ENCODE measurements at places on chromosomes 11 and 22.

GRCh38 chr11:116126562-116126961 lies 622.3 kb upstream of the CADM1 start:
- no peak for DNase-seq

- DNase-seq, result peak; percentile 62
These were observed 252.0 kb downstream of the CTTN start for GRCh38 chr11:70650075-70650909.

- peak; percentile 37 for DNase-seq
These were observed 344.4 kb upstream of the CADM1 start for GRCh38 chr11:115848611-115849010.

- no peak for DNase-seq
These were observed 99.3 kb upstream of the SESN3 start for GRCh38 chr11:95330302-95330701.

DNA sequence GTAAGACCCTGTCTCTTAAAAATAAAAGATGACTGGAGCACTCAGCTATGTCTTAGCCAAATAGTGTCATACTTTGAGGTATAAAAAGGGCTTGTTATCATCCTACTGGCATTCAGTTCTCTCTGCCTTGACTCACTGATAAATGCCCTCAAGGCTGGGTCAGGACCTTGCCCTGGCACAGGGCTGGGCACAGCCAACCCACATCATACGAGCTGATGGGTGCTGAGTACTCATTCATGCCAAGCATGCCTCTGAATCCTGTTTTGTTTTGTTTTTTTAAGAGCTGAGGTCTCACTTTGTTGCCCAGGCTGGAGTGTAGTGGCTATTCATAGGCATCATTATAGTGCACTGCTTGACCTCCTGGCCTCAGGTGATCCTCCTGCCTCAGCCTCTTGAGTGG lies 1.9 kb downstream of the SMTNL1 start:
- DNase-seq, result no peak

DNA sequence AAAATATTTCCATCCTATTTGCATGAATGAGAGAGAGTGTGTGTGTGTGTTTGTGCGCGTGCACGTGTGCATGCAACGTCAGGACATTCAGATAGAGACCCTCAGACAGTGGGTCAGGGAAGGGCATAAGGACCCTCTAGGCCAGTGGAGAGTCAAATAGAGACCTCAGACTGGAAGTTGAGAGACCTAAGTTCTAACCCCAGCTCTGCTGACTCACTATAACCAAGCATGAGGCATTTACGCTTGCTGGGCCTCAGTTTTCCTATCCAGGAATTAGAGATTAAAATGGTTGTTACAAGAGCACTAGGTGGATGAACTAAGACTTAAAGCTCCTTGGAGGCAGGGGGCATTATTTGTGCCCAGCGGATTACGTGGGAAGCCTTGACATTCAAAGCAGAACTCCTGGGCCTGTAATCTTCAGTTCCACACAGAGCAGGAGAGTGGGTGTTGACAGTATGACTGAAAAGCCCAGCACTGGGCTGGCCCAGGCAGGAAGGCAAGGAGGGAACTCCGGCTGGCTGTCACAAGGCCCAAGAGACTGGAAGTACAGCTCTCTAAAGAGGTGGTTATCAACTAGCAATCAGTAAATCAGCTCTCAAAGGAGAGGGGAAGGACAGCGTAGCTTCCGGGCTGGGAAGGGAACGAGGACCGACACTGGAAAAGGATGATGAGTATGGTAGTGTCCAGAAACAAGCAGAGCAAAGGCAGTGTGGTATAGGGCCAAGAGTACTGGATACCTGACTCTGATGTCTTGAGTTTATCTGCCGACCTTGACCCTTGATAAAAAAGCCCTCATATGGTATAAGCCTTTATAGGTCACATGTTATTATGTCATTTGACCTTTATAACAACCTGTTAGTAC lies 9.2 kb downstream of the RHOG start:
- no peak for DNase-seq

DNA sequence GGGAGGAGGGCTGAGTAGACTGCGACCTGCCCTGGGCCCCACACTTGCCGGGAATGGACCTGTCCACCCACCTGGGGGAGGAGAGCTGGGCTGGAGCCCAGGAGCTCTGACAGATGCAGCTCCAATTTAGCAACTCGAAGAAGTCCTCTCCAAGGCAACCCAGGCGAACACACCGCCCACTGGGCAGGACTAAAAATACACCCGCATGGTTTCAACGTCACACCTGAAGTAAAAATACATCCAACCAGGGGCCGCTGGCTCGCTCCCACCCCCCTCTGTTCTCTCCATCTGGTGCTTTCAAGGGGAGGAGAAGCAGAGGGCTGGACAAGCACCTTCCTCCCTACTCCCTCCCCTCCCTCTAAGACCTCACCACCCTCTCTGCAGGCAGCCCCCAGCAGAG lies 119.9 kb downstream of the FEZ1 start:
- DNase-seq, result no peak

GRCh38 chr11:124890683-124891372 lies 6.8 kb downstream of the ROBO4 start:
- no peak for DNase-seq

- no peak for DNase-seq
These were observed 10.2 kb upstream of the CHST1 start for GRCh38 chr11:45675646-45676045.

GRCh38 chr11:33919645-33920044 lies 27.8 kb upstream of the LMO2 start:
- DNase-seq, result no peak

DNA sequence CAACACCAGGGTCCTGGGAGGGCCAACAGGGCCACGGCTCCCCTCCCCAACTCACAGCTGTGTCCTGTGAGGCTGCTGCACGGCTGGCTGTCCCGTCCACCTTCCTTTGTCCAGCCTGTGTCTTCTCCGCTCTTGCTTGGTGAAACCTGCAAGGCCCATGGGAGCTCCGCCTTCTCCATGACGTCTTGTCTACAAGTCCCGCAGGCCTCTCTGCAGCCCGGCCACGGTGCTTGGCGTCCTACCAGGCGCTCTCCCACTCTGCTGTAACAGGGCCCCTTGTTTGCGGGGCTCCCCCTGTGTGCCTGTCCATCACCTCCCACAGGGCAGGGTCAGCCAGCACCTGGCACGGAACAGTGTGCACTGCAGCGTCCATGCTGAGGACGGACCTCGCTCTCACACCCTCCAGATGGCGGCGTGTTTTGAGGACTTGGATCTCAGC lies 866.8 kb downstream of the TBC1D22A start:
- DNase-seq, result no peak

DNA sequence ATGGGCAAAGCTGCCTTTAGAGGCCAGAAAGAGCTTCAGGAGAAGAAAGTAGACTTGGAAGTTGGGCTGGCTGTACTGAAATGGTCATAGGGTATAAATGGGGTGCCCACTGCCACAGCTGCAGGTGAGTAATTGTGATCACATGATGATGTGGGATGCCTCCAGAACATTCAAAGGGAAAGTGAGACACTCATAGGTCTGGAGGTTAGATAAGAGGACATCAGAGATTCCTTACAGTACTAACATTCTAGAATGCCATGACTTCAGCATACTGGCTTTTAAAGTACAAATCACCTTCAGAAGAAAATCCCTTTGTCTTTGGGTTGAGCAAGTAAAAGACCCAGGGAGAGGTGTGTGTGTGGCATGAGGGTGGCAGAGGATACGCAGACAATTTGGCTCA lies 419.2 kb downstream of the TENM4 start:
- no peak for DNase-seq

DNA sequence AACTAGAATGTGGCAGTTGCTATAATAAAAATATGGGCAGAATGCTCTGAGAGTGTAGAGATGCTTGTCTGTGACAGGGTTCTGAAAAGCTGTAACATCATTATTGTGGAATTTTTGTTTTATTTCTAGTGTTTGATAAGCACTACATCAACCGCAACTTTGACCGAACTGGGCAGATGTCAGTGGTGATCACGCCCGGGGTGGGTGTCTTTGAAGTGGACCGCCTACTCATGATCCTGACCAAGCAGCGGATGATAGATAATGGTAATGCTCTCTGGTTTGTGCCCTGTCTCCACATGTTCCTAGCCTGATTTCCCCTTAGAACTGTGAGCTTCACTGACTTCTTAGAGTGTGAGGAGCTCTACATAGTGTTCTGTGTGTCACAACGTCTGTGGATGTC lies 48.8 kb downstream of the DEPDC5 start:
- no peak for DNase-seq

DNA sequence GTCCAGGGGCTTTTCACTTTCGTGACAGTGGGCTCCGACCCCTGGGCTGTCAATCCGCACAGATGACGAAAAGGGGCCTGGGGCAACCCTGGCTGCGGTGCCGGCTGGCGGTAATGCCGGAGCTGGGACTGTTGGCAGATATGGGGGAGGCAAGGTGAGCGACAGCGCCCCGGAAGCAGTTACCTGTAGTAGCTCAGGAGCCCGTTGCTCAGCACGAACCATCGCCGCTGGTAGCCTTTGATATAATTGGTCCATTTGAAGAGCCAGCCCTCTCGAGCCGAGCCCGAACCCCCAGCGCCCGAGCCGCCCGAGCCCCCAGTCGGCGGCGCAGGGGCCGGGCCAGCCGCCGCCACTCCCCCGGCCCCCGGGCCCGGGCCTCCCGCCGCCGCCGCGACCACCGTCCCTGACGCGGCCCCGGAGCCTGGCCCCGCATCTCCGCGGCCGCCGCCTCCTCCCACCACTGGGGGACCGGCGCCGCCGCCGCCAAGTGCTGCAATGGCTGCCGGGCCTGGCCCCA lies 396 bp downstream of the OSBP start:
- DNase-seq, result no peak

DNA sequence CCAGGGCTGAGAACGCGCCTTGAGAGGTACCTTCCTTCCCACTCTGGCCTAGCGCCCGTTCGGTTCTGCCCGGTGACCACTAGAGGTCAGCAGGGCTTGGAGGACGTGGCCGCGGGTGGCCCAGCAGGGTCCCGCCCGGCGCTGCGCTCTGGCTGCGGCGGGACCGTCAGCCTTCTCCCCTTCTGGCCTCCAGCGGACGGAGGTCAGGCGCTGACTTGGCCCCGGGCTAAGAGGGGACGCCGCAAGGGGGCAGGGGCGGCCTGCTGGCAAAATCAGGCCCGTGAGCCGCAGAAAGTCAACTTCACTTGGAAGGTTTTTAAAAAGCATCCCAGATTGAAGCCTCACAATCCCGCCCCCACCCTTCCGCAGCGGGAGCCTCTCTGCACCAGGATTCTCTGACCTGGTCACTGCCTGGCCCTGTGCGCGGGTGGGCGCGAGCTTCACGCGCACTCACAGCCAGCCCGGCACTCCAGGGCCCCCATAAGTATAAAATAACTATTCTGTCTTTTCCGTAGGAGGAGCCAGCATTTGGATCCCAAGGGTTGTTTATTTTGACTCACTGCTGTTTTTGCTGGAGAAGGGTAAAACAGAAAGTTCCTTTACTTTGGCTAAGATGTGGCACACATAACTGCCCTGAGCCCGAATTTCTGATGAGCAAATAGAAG lies 23.2 kb upstream of the ZBTB16 start:
- DNase-seq, result peak; percentile 53

GRCh38 chr11:131932584-131933325 lies 562.3 kb downstream of the NTM start:
- no peak for DNase-seq

All from fibroblast of upper back skin (primary cell).